Fibroblast of the aortic adventitia (primary cell): ENCODE measurements at places on chromosomes 13 and 19.

DNA sequence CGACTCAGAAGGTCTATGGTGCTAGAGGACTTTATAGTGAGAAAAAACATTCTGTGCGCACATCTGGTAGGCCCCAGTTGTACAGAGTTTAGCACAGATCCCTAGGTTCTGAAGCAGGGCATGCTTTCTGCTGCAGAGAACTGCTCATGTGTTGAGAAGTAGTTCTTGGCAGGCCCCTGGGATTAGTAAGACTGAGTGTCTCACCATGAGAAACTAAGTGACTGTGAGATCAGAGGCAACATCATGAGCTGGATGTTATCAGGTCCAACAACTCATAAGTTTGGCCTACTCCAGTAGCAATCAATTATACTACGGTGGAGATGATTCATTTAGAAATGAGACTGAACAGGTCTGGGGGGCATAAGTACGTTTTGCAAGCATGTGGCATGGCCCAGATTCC lies 507.4 kb upstream of the KLF12 start:
- peak; percentile 77 for DNase-seq

DNA sequence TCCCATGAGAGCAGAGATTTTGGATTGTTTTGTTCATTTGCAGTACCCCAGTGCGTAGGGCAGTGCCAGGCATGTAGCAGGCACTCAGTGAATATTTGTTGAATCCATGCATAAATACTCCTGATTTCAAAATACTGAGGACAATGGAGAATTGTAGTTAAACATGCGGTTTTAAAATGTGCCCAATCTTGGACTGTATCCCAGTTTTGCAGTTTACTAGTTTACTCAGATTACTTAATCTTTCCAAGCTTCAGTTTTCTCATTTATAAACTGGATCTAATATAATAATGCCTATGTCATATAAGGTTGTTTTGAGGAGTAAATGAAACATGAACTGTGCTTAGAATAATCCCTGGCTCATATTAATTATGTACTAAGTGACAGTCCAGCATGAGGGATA lies 39.0 kb downstream of the RCBTB2 start:
- DNase-seq: peak; percentile 24

GRCh38 chr19:44722131-44723121 lies 23.5 kb downstream of the CEACAM16 start:
- DNase-seq: no peak

DNA sequence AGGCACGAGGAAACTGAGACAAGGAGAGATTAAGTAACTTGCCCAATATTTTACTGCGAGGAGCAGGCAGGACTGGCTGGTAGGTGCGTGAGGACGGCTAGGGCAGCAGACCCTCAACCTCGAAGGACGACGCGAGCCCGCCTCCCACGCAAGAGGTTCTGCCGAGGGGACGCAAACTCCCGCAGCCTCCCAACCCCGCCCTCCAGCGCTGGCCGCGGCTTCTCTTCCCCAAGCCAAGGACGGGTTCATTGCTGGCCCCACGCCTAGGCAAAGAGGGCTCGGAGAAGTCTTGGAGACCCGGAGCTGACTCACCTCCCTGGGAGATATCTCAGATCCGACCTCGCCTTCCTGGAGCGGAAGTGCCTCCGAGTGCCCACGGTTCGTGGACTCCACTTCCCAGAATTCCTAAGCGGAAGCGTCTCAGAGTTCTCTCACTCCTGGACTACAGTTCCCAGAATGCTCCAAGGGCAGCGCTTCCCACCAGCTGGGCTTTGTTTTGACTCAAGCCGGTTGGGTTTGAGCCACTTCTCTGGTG lies at the start of gene ZNF235:
Gene ZNF235, minus strand, starts transcription at position 367 of the 535 bp plus-strand sequence. CDS start 1,621 bp downstream, outside the sequence.
- DNase-seq: peak; percentile 99

DNA sequence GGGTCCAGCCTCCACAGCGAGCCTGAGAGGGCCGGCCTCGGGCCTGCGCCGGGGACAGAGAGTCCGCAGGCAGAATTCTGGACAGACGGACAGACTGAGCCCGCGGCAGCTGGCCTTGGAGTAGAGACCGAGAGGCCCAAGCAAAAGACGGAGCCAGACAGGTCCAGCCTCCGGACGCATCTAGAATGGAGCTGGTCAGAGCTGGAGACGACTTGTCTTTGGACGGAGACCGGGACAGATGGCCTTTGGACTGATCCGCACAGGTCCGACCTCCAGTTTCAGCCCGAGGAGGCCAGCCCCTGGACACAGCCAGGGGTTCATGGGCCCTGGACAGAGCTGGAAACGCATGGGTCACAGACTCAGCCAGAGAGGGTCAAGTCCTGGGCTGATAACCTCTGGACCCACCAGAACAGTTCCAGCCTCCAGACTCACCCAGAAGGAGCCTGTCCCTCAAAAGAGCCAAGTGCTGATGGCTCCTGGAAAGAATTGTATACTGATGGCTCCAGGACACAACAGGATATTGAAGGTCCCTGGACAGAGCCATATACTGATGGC lies 490 bp downstream of the ITPKC start:
- DNase-seq: no peak

- no peak for DNase-seq
These were observed 661 bp upstream of the BABAM1 start for GRCh38 chr19:17266589-17266974.

DNA sequence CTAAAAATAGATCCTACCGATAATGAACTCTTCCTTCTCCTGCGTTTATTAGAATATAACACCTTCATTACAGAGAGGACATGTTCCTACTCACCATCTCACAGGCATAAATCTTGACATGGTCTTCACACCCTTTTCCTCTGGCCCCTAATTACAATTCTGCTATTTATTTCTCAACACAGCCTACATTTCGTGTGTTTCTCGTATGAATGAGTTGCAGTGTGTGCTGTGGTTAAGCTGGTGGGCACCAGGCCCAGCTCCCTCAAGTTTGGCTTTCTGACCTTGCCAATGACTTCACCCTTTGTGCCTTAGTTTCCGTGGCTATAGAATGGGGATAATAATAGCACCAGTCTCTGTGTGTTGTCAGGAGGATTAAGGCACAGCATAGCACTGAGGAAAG lies 12.3 kb upstream of the KATNAL1 start:
- peak; percentile 55 for DNase-seq

- DNase-seq: no peak
These were observed 1181.3 kb downstream of the SLITRK1 start for GRCh38 chr13:82701020-82701419.

- peak; percentile 9 for DNase-seq
These were observed 116.1 kb downstream of the DNAJC3 start for GRCh38 chr13:95793018-95793555.

GRCh38 chr19:33302175-33302973 lies at the start of gene CEBPA:
Gene CEBPA, minus strand, starts transcription at chr19:33302534. Its CDS starts 120 bp downstream, at chr19:33302414.
- DNase-seq: peak; percentile 65

DNA sequence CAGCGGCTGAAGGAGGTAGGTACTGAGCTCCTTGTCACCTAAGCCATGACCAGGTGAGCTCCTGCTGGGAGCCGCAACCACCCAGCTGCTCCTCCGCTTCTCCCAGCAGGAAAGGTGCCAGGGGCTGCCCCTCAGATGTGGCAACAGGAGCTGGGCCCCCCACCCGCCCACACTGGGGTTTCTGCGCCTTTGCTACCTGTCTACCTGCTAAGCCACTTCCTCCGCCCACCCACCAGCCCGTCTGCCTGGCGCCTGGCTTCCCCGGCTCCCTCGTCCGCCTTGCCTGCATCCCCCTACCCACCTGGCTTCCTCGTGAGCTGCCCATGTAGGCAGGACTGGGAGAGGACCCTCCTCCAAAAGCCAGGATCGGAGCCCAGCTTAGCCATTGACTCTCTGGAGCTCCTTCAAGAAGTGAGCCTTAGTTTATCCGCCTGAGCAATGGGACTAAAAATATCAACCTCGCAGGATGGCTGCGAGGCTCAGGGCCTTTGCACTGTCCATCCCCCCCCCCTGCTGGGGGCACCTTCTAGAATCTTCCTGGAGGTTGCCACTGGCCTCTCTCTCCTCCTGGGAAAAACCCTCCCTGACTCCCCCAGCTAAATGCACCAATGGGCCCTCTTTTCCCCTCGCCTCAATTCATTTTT lies 55.8 kb upstream of the KLF2 start:
- DNase-seq: no peak

DNA sequence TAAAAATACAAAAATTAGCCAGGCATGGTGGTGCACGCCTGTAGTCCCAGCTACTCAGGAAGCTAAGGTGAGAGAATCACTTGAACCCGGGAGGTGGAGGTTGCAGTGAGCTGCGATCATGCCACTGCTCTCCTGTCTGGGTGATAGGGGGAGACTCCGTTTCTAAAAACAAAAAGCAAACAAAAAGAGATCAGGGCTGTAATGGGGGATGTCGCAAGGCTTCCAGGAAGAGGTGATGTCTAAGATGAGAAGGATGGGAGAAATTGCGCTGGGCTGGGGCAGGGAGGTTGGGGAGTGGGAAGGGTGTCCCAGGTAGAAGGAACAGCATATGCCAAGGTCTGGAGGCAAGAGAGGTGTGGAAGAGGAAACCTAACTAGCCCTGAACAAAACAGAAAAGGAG lies 36.1 kb downstream of the PTPRS start:
- no peak for DNase-seq

- DNase-seq: peak; percentile 18
These were observed 3.8 kb downstream of the RFXAP start for GRCh38 chr13:36822785-36823184.

DNA sequence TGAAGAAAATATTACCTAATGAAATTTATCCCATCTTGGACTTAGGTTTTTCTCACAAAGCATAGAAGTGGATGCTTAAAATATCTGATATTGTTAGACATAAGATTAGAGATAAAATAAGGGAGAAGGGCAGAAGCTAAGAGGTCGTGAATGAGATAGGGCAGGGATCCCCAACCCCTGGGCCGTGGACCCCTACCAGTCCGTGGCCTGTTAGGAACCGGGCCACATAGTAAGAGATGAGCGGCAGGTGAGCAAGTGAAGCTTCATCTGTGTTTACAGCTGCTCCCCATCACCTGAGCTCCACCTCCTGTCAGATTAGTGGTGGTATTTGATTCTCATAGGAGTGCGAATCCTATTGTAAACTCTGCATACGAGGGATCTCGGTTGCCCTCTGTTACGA lies 202.9 kb downstream of the GPC5 start:
- no peak for DNase-seq

- DNase-seq: no peak
These were observed 81.2 kb downstream of the TM9SF2 start for GRCh38 chr13:99582511-99582910.

GRCh38 chr13:114152285-114152645 lies 19.8 kb upstream of the RASA3 start:
- DNase-seq: no peak

- no peak for DNase-seq
These were observed 7.2 kb downstream of the SYNGR4 start for GRCh38 chr19:48371367-48371766.

GRCh38 chr19:48560095-48560530 lies 8.1 kb downstream of the SULT2B1 start:
- no peak for DNase-seq

GRCh38 chr13:113367020-113367560 lies 3.2 kb upstream of the GRTP1 start:
- no peak for DNase-seq

DNA sequence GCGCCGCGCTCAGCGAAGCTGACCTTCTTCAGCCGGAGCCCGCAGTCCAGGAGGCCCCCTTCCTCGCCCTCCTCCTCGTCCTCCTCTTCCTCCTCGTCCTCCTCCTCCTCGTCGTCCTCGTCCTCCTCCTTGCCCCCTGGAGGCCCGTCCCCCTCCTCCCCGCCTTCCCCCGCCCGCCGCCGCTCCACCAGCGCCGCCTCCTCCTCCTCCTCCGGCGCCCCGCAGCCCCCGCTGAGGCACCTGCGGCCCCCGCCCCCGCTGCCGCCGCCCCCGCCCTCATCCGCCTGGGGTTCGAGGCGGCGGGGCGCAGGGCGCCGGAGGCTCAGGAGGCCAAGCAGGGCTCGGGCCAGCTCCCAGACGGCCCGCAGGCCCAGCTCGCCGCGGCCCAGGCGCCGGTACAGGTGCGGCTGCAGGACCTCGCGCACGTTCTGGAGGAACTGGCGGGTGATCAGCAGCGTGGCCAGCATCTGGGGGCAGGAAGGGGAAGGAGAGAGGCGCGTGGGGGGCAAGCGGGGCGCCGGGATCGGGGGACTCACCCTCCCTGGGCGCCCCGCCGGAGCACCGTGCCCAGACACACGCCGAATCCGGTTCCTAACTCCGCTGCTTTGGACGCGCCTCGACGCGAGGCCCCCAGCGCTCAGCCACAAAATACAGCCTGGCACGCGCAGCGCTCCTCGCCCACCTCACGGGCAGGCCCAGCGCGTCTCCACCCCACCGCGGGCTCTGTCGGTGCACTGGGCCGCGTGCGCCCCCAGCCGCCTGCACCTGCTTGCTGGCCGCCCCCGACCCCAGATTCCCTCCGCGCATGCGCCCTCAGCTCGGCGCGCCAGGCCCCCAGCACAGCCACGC lies 5.9 kb downstream of the ANO8 start:
- DNase-seq: no peak

- DNase-seq: no peak
These were observed 79.2 kb downstream of the TBC1D4 start for GRCh38 chr13:75402787-75403186.

- DNase-seq: no peak
These were observed 5.8 kb upstream of the TMC4 start for GRCh38 chr19:54178581-54179261.

GRCh38 chr13:30355384-30355699 lies 48.0 kb upstream of the KATNAL1 start:
- no peak for DNase-seq

DNA sequence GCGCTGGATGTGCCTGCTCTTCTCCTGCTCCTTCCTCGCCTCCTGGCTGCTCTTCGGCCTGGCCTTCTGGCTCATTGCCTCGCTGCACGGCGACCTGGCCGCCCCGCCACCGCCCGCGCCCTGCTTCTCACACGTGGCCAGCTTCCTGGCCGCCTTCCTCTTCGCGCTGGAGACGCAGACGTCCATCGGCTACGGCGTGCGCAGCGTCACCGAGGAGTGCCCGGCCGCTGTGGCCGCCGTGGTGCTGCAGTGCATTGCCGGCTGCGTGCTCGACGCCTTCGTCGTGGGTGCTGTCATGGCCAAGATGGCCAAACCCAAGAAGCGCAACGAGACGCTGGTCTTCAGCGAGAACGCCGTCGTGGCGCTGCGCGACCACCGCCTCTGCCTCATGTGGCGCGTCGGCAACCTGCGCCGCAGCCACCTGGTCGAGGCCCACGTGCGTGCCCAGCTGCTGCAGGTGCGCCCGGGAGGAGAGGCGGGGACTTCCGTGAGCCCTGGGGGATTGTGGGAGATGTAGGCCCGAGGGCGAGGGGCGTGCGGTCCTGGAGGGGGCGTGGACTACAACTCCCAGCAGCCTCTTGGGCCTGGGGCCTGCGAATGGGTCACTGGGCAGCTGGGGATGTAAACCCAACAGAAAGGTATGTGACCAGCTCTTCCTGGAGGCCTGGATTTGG lies 6.7 kb downstream of the KCNJ14 start:
- DNase-seq: no peak
